CD14-positive monocyte (primary cell): ENCODE measurements at places on chromosomes 6 and 20. TPM values are rescaled to one million over a fixed set of nuclear protein-coding genes. Genes with fewer than 3 reads are reported as not detected.
A peak's percentile ranks its signal among the peaks of the same experiment; 100 is the strongest.

GRCh38 chr6:38187325-38187724 is 367.8 kb downstream of the ZFAND3 start:
- no peak for DNase-seq

GRCh38 chr6:99905209-99906106 is 88.6 kb downstream of the MCHR2 start:
- no peak for DNase-seq

- DNase-seq: peak; percentile 84
Measured at GRCh38 chr6:134372603-134373281, 54.8 kb upstream of the SGK1 start.

- no peak for DNase-seq
Measured at GRCh38 chr20:12790859-12791258, 217.9 kb upstream of the SPTLC3 start.

GRCh38 chr6:6932968-6933367 is 174.8 kb upstream of the RREB1 start:
- DNase-seq: no peak

- peak; percentile 43 for DNase-seq
Measured at GRCh38 chr6:144340541-144341371, 55.6 kb downstream of the UTRN start.

DNA sequence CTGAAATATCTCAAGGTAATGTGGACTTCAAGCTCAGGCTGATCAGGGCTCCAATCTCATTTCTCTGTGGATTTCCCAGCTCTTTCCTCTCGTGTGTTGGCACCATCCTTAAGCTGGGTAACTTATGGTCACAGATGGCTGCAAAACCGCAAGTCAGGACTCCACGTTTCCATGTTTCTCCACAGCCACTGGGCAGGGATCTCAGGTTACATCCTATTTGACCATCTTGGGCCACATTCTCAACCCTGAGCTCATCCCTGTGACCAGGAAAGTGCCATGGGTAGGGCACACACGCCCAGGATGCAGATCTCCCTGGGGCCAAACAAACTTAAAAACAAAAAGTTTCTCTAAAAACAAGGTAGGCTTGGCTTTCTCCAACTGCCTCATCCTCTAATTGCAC is 15.4 kb downstream of the RPS6KA2 start:
- DNase-seq: no peak

DNA sequence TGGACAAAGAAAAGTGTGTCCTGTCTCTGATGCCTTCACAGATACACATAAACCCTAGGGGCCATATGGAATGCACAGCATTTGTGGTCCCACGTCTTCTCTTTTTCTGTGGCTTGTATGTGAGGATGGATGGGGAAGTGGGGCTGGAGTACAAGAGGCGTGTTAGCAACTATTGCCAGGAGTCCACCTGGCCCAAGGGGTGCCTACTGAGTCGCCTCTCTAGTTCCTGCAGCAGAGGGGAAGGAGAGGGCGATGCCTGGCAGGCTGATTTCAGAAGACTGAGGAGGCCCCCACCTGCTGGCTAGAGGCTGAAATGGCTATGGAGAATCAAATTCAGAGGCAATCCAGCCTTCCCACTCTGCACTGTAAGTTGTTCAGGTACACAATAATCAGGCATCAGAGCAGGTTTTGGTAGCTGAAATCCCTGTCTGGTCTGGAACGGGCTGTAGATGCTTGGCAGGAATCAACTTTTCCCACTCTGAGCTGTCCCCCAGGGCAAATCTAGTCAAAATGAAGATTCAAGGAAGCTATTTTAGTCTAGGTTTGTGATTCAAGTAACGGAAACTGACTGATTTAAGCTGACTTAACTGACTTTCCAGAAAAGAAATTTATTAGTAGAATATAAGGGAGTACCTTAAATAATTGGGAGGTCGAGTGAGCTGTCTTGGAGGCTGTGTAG is 14.9 kb upstream of the PPARD start:
- DNase-seq: peak; percentile 74

GRCh38 chr6:24093381-24093780 is 32.6 kb upstream of the NRSN1 start:
- no peak for DNase-seq

DNA sequence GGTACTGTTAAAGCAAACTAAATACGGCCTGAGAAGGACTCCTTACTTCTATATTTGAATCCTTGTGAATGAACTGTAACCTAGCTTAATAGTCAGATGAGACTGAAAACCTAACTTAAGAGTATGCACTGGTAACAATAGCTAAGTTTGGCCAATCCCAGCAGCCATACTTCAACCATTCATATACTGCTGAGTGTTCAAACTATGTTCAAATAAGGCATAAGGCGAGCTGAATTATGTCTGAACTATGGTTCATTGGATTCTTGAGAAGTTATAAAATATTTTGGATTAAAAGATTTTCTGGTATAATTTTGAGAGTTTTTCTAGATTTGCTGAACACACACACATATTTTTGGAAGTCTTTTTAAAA is 2.2 kb downstream of the SMPDL3A start:
- no peak for DNase-seq

DNA sequence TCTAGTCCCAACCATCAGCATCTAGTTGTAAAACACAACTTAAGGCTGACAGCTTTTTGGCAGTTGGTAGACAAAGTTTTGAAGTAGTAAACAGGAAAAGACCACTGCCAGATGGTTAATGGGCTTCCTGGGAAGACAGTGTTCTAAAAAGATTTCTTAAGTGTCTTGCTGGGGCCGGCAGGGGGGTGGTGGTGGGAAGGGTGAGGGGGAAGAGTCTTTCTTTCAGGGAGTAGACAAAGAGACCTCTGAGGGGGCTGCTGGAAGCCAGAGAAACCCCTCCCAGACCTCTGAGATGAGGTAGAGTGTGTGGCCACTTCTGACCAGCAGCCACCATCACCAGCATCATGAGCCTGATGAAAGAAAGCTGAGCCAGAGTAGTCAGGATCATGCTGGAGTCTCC is 784.9 kb downstream of the TENT5A start:
- DNase-seq: no peak

DNA sequence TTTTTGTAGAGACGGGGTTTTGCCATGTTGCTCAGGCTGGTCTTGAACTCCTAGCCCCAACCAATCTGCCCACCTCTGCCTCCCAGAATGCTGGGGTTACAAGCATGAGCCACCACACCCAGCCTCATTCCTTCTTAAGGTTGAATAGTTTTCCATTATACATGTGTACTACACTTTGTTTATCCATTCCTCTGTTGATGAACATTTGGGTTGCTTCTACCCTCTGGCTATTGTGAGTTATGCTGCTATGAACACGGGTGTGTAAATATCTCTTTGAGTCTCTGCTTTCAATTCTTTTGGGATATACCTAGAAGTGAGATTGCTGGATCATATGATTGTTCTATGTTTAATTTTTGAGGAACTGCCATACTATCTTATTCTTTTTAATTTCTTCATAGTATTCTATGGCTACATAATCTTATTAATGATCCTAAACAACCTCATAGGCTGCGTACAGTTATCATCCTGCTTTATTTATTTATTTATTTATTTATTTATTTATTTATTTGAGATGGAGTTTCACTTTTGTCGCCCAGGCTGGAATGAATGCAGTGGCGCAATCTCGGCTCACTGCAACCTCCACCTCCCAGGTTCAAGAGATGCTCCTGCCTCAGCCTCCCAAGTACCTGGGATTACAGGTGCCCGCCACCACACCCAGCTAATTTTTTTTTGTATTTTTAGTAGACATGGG is 49.2 kb upstream of the TLDC2 start:
- no peak for DNase-seq

RSPH4A gene
- 0.11 and 0.15 TPM in 2 replicates for polyA plus RNA-seq

CTCFL gene
- not detected for polyA plus RNA-seq

JPH2 gene
- not detected for polyA plus RNA-seq

TXLNB gene
- 0.14 TPM for polyA plus RNA-seq

HLA-DQA1 gene
- 117 TPM in 2 replicates for polyA plus RNA-seq

MARCKS gene
- polyA plus RNA-seq: 22.9 and 26.3 TPM in 2 replicates

BCAS1 gene
- polyA plus RNA-seq: 0.01 TPM in 1 of 2 replicates, not detected in the other

LTA gene
- 0.11 and 0.28 TPM in 2 replicates for polyA plus RNA-seq

FERMT1 gene
- not detected in 2 replicates for polyA plus RNA-seq
